ENCODE measurements at places on chromosomes 12 and 14.

GRCh38 chr14:95286645-95287044 lies 33.1 kb downstream of the CLMN start:
- no peak for DNase-seq

DNA sequence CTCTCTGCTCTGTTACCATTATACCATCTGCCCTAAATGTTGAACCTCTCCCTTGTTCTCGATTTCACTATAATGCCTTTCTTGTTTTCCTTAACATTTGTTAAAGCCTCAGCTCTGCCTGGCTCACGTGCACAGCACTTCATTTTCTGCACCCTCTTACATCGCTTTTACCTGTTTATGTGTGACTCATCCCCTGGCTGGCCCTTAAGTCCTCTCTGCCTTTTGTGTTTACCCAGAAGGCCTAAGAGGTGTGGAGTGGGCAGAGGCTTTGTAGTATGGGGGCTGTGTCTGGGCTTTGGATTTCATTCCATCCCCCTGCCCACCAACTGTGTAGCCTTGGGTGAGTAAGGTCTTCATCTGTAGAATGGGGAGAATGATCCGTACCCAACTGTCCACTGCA lies 36.5 kb downstream of the UBE3B start:
- no peak for DNase-seq

DNA sequence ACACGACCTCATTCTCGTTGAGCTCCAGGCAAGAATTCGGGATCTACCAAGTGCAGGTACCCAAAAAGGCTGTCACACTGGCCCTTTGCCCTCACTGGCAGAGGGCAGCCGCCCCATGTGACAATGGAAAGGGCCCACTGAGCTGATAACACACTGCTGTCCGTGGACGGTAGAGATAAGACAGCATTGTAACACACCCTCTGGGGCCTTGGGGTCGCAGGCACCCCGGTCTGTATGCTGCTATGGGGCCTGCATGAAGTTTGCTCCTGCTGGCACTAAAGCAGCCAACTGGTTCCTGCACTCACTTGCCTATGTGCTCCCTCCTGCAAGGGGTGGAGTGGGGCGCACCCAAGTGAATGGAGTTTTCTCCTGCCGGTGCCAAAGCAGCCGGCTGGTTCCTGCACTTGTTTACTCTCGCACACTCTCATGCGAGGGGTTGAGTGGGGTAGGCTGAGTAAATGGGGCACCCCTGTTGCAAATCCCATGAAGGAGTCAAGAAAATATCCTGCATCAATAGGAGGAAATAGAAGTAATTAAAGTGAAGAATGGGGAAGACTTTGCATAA lies 477.9 kb downstream of the ATP23 start:
- DNase-seq = no peak

GRCh38 chr14:50343434-50343833 lies 31.3 kb downstream of the DMAC2L start:
- no peak for DNase-seq

GRCh38 chr14:32345311-32345791 lies 16.3 kb downstream of the AKAP6 start:
- DNase-seq = no peak

DNA sequence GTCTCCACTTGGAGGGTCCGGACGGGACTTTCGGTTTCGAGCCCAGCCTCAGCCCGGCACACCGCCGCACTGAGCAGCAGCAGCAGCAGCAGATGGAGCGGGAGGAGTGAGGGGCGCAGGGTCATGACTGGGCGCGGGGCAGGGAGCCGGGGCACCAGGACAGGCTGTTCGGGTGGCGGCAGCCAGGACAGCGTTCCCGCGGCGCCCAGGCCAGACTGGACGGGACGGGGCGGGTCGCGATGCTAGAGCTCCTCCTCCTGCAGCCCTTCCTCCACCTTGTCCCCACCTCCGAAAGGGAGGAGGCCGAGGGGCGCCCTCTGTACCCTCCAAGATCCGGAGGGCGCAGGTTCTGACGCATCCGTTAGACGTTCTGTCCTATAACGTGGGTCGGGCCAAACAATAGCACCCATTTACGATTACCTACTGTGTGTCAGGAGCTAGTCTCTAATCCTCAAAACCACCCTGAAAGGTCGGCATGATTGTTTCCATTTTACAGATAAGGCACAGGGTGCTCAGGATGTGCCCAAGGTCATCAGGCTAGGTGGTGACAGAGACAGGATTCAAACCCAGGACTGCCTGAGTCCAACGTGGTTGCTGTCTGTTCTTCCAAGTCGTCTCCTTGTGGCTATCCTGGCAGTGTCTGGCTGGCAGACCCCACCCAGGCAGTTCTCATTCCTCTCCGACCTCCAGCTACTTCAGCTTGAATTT lies at the start of gene FKBP11:
FKBP11 (minus strand) TSS at position 189 of the 708 bp plus-strand sequence; CDS start at position 125, 64 bp downstream.
- peak; percentile 86 for DNase-seq

- DNase-seq = peak; percentile 71
Measured at GRCh38 chr14:101721951-101722661, 39.4 kb upstream of the PPP2R5C start.

DNA sequence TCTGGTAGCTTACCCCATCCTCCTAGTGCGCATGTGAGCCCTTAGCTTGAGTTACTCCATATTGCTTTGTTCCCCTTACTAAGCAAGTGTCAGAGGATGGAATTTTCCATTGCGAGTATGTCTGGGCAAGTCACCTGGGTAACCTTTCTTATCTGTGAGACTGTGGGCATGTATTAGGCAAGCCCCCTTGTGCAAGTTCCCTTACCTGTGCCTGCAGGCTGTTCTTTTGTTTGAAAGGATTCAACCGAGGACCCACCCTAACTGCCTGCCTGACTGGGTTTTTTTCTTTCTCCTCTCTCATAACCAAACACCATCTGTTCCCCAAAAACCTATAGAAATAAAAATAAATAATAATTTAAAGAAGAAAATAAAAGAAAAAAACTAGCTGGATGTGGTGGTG lies 22.3 kb upstream of the PPP2R5E start:
- no peak for DNase-seq

- DNase-seq = no peak
Measured at GRCh38 chr14:82112210-82112839, 578.7 kb upstream of the SEL1L start.

DNA sequence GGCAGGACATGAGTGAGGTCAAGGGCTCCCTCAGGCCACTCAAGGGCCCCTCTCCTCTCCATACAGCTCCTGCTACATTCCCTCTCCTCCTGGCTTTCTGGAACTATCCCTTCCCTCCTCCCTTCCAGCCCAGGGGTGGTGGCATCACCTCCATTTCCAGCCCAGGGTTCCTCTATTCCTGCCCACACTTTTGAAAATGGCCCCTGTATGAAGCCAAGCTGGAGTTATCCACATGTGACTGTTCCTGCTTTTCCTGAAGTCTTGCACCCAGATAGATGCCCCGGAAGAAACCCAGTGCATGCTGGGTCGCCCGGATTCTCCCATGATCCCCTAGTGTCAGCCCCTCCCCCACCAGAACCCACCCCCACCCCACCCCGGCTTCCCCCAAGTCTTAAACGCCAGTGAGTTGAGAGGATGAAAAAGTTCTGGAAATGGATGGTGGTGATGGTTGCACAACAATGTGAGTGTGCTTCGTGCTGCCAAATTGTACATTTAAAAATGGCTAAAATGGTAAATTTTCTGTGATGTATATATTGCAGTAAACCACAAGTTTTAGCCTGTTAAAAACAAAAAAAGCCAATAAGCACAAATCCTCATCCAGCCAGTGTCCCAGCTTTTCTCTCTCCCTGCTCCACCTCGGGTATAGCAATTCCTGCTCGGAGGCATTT lies 136.9 kb downstream of the SCARB1 start:
- DNase-seq = no peak

DNA sequence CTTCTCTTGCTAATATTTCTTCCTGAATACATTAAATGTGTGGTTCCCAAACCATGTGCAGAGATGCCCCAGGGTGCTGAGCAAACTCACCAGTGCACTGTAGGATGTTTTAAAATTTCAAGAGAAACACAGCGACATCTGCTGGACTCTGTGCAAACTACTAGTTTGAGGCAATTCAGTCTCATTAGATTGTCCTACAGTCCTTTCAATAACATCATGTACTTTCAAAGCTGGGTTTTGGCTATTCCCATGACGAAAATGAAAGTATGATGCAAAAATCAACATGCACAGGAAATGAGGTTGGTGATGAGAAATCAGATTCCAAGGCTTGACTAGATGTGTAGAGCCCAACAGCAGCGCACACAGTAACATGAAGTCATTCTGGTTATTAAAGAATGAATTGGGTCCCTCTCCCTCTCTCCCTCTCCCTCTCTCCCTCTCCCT lies 66.3 kb downstream of the CLIP1 start:
- peak; percentile 47 for DNase-seq

- DNase-seq = no peak
Measured at GRCh38 chr14:77714926-77715325, 7.0 kb downstream of the SLIRP start.

- DNase-seq = no peak
Measured at GRCh38 chr12:73225941-73226340, 953.8 kb downstream of the TRHDE start.

DNA sequence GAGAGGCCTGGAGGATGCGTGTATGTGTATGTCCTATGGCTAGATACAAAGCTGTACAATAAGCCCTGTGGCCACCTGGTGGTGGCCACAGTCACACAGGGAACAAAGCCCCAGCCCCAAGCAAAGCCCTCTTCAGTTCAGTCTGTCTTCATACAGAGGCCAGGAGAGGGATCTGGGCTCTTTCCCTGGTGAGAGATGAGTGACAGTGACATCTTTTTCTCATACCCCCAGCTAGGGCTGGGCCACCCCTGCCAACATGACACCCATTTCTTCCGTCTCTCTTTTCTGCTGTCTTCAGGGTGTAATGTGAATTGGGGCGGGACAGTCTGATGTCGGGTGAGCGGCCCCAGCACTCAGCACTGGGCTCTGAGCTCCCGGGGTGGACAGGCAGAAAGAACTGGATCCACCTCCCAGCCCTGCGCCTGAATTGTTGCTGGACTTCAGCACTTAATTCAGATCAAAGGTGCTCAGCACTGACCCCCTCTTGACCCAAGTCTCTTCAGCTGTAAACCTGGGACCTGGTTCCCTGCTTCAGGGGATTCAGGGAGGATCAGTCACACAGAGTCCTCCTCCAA lies 59.8 kb downstream of the SERPINA3 start:
- DNase-seq = no peak

GRCh38 chr12:101694297-101694848 lies 3.1 kb upstream of the CHPT1 start:
- DNase-seq = no peak

DNA sequence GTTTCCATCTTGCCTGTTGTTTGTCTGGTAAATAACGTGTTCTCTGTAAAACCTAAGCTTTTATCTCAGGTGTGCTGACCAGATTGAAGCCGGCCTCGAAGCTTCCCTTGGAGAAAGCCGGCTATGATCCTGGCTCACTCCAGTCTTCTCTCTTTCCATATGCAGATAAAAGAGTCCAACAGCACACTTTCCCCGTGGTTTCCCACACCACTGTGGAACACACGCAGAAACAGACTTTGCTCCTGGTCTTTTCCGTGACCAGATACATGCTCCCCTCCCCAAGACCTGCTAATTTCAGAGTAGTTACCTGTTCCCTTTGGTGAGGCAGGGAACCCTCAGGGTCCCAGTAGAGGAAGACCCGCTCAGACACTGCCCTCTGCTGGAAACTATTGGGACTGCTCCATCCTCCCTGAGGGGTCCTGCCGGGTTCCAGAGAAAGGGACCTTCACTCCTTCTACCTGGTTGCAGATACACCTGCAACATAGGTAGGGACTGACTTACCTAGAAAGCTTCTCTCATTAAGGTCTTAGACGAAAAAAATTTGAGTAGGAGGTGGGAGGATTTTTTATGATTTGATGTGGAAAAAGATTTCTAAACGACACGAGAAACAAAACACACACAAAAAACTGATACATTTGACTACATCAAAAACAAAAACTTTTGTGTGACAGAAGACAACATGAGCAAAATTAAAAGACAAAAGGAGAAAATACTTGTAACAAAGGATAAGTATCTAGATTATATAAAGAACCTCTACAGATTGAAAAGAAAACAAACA lies 415.4 kb upstream of the CCDC196 start:
- DNase-seq = peak; percentile 79

GRCh38 chr12:39990122-39991101 lies 115.5 kb downstream of the SLC2A13 start:
- peak; percentile 63 for DNase-seq

GRCh38 chr12:46370380-46370734 lies 2.2 kb downstream of the SLC38A2 start:
- no peak for DNase-seq

- peak; percentile 78 for DNase-seq
Measured at GRCh38 chr14:92531106-92531873, 17.7 kb downstream of the RIN3 start.

DNA sequence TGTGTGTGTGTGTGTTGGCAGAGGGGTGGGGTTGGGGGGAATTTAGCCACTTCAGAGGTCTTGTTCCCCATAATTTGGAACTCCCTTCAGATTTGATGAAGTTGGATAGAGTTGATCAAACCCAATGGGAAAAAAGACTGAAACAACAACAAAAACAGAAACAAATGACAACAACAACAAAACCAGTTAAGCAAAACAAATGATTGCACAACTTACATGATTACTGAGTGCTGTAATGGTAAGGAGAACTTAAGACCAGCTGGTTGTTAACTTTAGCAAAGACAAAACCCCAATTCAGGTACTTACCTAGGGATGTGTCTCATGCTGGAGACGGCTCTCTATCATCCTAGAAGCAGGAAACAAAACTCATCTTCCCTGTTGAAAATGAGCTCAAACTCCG lies 107.8 kb upstream of the DDHD1 start:
- no peak for DNase-seq

- no peak for DNase-seq
Measured at GRCh38 chr12:24039113-24039525, 89.6 kb upstream of the SOX5 start.

- DNase-seq = no peak
Measured at GRCh38 chr12:109702111-109702841, 11.3 kb upstream of the FAM222A start.

GRCh38 chr12:53777936-53778644 lies 26.3 kb upstream of the CISTR start:
- DNase-seq = no peak

DNA sequence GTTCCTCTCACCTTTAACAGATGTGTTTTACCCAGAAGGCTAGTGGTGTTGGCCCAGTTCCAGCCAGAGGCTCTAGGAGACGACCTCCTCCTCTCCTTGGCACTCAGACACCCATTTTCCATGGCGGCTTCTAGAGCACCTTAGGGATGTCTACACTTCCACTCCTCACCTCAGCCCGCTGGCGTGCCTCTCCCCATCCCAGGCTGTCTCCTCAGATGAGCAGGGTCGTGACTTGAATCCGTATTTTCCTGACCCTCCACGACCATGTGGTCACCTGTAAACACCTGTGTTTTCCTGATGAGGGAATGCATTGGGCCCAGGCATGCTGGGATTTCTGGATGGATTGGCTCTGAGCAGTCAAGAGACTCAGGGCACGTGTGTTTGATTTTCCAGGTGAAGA lies 21.8 kb upstream of the RIN3 start:
- no peak for DNase-seq

GRCh38 chr12:83971781-83972180 lies 940.8 kb downstream of the SLC6A15 start:
- no peak for DNase-seq

- DNase-seq = no peak
Measured at GRCh38 chr12:131012279-131013069, 58.8 kb downstream of the ADGRD1 start.
